ENCODE measurements at places on chromosomes 6 and 20.

DNA sequence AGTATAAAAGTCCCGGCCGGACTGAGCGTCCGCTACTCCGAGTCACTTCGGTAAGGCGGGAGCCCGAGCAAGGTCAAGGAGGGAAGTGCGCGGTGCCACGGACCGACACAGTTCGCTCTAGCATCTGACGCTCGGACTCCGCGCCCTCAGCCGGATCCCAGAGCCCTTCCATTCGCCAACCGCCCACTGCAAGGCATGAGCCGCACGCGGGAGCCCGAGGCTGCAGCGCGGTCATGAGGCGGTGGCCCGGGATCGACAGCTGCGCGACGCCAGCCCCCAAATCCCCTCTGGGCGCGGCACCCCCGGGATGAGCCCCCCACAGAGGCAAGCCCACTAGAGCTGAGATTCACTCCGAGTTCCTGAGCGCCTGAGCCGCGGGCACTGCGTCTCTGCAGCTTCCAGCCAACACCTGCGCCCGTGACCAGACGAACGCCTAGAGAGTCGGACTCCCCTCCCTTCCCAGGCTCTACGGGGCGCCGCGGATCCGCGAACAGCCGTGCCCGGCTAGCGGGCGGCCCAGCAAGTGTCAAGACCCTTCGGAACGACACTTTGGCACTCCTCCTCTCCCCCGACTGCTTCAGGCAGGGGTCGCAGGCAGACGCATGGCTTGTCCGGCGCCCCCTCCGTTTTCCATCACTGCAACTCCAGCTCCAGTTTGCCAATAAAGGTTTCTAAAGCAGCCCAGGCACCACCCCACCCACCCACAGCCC, 725 bp upstream of the ISM1 start:
- no peak for DNase-seq

- no peak for DNase-seq
Observed at GRCh38 chr6:90500458-90500857, 86.4 kb downstream of the MAP3K7 start.

DNA sequence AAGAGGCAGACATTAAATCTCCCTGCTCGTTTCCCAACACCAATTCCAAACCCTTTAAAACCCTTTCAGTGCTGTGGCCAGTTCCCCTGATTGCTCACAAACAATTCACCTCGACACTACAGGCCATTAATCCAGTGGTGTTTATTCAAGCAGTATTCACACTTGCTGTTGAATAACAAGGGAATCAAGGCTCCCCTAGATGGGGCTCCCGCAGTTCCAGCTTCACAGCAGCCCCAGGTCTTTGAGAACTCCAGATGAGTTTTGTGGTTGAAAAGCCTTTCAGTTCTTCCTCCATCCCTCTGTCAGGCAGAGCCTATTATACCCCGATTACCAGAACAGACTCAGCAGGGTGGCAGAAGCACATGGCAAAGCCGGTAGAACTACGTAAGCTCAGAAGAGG, 36.2 kb downstream of the JAG1 start:
- no peak for DNase-seq

DNA sequence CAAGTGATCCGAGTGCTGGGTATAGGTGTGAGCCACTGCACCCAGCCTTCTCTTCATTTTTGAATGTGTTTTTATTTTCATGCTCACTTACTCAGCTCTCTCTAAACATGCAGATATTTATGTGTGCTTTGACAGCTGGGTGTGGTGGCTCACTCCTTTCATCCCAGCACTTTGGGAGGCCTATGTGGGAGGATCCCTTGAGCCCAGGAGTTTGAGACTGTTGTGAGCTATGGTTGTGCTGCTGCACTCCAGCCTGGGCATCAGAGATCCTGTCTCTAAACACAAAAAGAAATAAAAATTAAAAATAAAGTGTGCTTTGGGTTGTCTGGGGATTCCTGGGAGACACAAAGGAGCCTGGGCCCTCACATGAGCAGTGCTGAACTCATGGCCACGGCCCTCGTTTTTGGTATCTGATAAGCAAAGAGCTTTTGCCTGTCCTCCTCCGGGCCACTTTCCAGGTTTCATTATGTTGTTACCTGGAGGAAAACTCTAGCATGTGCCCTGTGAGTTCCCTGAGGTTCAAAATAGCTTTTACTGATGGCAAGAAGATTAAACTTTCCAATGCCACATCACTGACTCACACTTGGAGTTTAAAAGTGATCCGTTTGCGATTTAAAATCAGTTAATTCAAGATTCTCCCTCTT, 78.5 kb downstream of the CD164 start:
- DNase-seq = peak; percentile 46

GRCh38 chr6:125485757-125486156, 184.0 kb upstream of the HDDC2 start:
- no peak for DNase-seq

GRCh38 chr20:24149881-24150307, 161.3 kb upstream of the GGTLC1 start:
- DNase-seq = no peak

DNA sequence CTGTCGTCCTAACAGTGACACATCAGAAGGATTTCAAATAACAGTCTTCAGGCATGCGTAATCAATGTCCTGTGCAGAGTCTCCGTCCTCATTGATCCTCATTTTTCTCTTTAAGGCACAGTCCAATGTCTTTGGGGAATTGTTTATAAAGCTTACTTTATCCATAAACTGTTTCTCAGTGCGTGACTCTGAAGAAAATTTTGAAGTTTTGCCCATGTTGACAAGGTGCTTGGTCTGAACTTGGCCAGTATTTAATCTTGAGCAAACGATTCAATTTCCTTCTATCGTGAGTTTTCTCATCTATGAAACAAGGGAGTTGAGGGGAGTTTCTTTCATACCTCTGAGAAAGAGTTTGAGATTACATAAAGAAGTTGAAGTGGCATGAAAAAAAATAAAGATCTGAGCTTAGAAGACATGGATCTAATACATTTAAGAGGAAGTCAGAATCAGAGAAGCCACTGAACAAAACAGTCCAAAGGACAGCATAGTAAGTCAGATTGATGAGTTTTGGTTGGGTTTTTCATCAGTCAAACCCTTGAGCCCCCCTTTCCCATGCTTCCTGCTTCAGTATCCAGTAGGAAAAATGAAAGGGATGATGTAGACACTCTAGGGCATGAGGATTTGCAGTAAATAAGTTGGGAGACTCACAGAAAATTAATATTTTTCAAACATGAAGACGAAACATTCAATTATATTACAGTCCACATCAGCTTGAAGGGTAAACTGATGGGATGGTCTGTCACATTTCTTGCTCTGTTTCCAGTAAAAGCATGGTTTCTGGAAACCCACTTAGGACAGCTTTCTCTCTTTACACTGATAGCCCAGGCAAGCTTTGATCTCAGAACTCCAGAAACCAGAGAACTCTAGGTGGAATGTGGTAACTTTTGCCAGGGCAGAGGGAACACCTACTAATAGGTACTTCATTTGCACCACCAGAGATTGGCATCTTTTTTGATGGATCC, 8.1 kb downstream of the EDN1 start:
- no peak for DNase-seq

- no peak for DNase-seq
Observed at GRCh38 chr20:48776306-48776705, 51.5 kb downstream of the PREX1 start.

Measured in hematopoietic multipotent progenitor cell treated with erythropoietin and hydrocortisone succinate and interleukin-3 and kit ligand, for 17 days (in vitro differentiated cells).